Eye (tissue), 1 donor: ENCODE measurements at places on chromosomes 16 and 17.

GRCh38 chr17:2926019-2926650 lies 129.9 kb downstream of the RAP1GAP2 start:
- no peak for DNase-seq

- DNase-seq = no peak
Measured at GRCh38 chr17:75822800-75823166, 21.4 kb downstream of the UNC13D start.

- peak; percentile 71 for DNase-seq
Measured at GRCh38 chr17:43006639-43007551, at the start of gene IFI35. Gene IFI35, plus strand, starts transcription at chr17:43006784. Its CDS starts 164 bp downstream, at chr17:43006948.

DNA sequence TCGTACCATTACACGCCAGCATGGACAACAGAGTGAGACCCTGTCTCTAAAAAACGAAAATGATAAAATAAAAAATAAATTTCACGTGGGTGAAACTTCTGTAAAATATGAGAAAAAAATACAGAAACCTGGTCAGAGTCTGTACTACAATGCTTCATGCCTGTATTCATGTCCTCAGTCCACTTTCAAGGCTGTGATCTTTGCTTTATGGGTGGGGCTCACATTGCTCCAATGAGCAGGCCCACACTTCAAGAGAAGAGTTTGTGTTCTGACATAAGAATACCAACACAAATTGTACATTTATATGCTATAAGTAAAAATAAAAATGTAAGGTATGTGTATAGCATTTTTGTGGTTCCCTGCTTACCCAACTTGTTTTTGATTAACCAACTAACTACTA lies 32.2 kb upstream of the ABCA3 start:
- DNase-seq = no peak

DNA sequence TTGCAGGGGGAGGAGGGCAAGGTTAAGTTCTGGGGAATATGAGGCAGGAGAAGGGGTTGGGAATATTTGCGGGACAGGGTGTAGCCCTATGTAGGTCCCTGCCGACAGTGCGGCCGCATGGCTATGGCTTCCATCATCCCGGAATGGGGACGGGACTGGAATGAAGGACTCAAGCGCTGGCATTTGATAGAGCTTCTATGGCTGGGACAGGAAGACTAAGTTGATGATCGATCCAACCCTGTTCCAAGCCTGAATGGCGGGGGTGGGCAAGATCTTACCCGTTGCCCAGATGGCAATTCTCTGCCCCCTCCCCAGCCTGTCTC lies 47.1 kb downstream of the SRCIN1 start:
- no peak for DNase-seq

DNA sequence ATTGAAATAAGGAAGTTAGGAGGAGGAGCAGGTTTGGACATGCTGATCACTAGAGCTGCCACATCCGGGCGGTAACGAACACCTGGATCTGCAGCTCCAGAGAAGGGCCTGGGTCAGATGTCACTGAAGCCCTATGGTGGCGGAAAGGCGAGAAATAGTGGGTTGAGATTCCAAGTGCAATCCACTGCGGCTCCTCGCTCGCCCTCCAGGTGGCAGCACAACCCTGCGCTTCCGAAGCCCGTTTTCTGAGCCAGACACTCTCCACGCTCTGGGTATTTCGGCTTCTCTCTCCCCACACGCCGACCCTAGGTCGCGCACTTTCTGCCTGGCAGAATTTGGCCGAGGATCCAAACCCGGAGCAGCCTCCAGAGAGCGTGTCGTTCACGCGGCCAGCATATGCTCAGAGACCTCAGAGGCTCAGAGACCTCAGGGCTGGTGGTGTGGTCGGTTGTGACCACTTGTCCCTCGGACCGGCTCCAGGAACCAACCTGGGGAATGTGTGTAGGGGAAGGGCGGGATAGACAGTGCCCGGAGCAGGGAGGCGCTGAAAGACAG lies 922 bp upstream of the SLC2A4 start:
- DNase-seq = peak; percentile 96

DNA sequence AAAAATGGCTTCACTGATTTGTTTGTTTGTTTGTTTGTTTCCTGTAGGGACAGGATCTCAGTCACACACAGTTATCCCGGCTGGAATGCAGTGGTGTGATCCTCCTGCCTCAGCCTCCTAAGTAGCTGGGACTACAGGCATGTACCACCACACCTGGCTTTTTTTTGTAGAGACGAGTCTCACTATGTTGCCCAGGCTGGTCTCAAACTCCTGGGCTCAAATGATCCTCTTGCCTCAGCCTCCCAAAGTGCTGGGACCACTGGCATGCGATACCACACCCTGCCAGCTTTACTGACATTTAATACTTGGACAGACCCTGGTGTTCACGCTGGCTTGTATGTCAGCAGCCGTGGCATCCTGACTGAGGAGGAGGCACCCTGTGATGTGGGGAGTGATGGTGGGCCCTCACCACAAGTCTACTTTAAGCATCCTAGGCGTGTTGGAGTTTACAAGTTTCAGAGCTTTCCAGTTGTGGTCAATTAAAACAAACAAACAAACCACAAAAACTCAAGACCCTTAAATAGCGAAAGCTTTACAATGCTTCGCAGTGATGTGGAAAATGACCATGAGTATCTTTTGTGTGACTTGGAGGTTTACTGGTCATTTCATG lies 5.1 kb downstream of the ABCA3 start:
- DNase-seq = no peak
